ENCODE measurements at places on chromosomes 4 and X.

DNA sequence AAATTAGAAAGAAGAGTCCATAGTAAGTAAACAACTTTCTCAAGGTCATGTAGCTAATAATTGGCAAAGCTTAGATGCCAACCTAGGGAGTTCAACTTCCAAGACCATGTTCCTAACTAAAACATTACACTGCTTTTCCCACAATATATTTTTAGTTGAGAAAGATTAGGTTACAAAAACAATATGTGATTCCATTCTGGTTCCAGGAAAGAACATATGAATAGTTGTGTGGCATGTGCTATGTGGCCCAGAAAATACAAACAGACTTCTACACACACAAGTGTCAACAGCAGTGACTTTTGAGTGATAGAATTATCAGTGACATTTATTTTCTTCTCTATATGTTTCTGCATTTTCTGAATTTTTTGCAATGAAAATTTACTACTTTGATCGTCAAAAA, 62.7 kb upstream of the EDNRA start:
- no peak for DNase-seq

DNA sequence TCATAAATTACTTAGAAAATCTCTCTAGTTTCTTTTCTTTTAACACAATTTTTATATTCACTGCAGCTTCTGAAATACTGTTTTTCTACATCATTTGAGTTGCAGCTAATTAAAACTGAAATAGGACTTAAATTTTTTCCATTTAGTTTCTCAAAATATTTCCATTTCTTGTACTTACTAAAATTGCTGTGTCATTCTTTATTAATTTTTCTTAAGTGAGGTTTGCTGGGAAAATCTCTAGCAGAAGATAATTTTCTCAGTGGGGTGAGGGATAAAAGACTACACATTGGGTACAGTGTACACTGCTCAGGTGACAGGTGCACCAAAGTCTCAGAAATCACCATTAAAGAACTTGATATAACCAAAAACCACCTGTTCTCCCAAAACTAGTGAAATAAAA, 57.7 kb downstream of the RNF150 start:
- DNase-seq = no peak

DNA sequence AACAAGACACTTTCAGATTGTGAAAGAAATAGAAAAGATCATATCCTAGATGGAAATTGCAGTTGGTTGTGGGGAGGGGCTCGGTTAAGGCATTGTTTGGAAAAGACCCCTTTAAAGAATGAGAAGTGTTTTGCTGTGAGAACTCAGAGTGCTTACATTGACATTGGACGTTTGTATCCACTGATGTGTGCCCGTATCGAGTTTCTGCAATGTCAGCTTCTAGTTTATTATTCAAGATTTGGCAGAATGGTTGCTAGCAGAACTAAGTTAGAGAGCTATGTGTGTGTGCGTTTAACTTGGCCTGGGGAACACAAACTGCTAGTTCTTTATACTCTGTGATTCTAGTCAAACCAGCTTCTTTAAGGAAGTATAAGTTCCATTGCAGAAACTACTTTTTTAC, 2702.5 kb downstream of the PCDH7 start:
- DNase-seq = no peak

GRCh38 chr4:161336016-161336530, 827.7 kb downstream of the FSTL5 start:
- no peak for DNase-seq

DNA sequence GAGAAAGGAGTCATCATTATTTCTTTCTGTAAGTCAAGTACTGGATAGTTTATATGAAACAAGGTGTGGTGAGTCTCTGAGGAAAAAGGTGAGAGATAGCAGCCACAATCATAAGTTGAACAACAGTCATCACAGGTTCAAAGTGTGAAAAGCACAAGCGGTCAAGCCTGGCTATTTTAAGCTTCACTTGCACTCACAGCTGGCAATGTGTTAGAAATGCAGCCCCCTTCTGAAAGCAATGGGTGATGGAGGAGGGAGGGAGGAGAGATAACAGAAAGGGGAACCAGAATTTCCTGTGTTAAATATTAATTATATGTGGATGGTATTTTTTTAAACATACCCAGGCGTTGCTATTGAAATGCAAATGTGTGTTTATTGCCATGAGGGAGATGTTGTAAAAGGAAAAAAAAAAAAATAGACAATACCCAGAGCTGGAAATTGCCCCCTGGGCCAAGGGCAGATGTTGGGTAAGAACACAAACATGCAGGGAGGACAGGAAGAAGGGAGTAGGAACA, 26.9 kb upstream of the BMP3 start:
- no peak for DNase-seq

- DNase-seq = no peak
These were observed 29.5 kb upstream of the XIAP start for GRCh38 chrX:123830309-123830708.

GRCh38 chrX:85903692-85904471, 143.5 kb downstream of the CHM start:
- no peak for DNase-seq

DNA sequence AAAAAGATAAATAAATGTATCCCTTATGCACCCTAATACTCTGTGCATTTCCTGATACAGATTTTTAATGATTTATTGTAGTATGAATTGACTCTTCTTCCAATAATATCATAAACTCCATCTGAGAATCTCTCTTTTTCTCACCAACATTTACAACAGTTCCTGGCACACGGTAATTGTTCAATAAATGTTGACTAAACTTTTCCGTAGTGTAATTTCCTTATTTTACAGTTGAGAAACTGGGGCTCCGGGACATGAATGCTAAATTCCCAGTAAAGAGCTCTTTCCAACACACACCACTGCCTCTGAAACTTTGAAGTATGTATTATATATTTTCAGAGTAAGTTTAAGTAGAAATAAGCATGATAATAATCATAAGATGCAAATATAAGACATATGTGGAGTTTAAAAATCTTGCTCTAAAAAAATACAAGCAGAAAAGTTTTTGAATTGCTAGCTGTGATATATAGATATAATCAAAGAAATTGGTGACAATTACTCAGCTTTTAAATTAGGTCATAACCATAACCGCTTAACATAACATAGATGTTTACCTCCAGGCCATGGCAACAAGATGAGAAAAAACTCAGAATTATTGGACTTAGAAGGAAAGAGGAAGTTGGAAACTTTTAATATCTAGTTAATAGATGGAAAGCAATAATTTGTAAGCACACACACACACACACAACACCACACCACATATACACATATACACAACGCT, 28.2 kb upstream of the ANTXR2 start:
- no peak for DNase-seq

DNA sequence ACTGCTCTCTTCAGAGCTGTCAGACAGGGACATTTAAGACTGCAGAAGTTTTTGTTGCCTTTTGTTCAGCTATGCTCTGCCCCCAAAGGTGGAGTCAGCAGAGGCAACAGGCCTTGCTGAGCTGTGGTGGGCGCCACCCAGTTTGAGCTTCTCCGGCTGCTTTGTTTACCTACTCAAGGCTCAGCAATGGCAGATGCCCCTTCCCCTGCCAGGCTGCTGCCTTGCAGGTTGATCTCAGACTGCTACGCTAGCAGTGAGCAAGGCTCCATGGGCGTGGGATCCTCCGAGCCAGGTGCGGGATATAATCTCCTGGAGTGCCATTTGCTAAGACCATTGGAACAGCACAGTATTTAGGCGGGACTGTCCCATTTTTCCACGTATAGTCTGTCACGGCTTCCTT, 371.4 kb upstream of the AMOT start:
- no peak for DNase-seq

- no peak for DNase-seq
These were observed 87.3 kb downstream of the ADRA2C start for GRCh38 chr4:3853388-3854035.

DNA sequence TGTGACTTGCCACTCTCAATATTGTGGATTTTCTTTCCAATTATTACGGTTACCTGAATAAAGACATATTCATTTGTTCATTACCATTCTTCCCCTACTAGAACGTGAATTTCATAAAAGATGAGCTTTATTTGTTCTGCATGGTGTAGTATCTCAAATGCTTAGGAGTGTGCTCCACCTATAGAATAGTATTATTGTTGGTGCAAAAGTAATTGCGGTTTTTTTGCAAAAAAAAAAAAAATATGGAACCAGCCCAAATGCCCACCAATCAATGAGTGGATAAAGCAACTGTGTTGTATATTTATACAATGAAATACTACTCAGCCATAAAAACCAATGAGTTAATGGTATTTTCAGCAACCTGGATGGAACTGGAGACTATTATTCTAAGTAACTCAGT, 525.5 kb upstream of the PRKX start:
- DNase-seq = no peak

DNA sequence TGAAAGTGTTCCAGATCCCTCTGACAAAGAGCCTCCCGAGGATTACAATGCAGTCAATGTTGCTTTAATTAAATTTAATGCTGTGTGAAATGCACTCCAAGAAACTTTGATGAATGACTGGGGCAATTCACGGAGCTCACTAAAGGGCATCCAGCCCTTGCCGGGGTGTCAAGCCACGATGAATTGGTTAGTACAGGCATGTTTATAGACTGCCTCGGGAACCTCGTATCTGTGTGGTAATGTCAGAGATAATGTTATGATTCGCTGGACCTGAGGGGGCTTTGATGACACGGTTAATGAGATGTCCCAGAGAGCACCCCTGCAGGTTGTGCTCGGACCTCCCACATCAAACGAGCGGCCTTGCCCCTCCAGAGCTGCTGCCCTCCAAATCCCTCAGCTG, 428.8 kb downstream of the NKX6-1 start:
- no peak for DNase-seq

Measured in kidney capillary endothelial cell (primary cell).